ENCODE measurements at places on chromosomes 11 and 22. TPM values are rescaled to one million over a fixed set of nuclear protein-coding genes. Genes with fewer than 3 reads are reported as not detected.

GRCh38 chr22:39299829-39300178 is 19.6 kb downstream of the RPL3 start:
- H3K27ac ChIP-seq, result peak overlapping the region; percentile 44
- no peak overlapping the region for H3K4me3 ChIP-seq
- H3K36me3 ChIP-seq, result no peaks in the 10 kb centered on the region
- DNase-seq, result no peak

The LRRC74B gene
- not detected for total RNA-seq

The ZNRF3 gene
- total RNA-seq, result 13.1 TPM

GRCh38 chr11:73235236-73235786 is 17.2 kb downstream of the P2RY2 start:
- no peak overlapping the region for H3K27ac ChIP-seq
- H3K4me3 ChIP-seq, result no peak overlapping the region
- H3K27me3 ChIP-seq, result no peaks in the 10 kb centered on the region
- no peak for DNase-seq
- H3K36me3 ChIP-seq, result peaks cover 13% of the 10 kb centered on the region

DNA sequence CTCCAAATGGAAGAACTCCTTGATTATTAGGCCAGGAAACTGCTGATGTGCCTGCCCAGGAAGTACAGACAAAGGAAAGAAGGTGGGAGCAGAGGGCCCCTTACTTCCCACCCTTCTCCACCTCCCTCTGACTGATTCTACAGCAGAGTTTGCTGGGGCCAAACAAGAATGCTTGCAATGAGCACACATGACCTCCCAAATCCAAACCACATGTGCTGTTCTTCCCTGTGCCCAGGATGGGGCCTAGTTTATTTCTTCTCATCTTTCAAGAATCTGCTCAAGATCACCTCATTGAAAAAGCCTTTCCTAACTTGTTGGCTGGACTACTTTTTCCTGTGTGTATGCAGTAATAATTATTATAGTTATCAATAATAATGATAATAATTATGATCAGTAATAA is 286.1 kb downstream of the RAB38 start:
- no peaks in the 10 kb centered on the region for H3K4me1 ChIP-seq
- no peaks in the 10 kb centered on the region for H3K27me3 ChIP-seq
- H3K4me3 ChIP-seq, result no peak overlapping the region
- no peak overlapping the region for H3K27ac ChIP-seq
- no peak for DNase-seq

DNA sequence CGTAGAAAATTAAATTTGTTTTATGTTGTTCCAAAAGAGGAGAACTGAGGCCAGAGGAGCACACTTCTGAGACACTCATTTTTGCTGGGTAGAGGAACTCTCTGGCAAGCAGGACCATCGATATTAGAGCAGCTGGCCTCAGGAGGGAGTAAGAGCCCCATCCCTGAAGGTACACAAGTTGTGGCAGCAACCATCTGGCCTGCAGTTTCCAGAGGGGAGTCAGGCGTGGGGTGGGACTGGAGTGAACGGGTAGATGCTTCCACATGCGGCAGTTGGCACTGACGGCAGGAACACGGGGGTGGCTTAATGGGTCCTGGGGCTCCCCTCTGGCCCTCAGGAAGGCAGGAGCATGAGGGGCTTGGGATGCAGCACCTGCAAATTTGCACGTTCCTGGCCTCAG is 13.2 kb upstream of the SSTR3 start:
- H3K27me3 ChIP-seq, result peaks cover 4% of the 10 kb centered on the region
- no peak for DNase-seq
- H3K36me3 ChIP-seq, result peaks cover 23% of the 10 kb centered on the region
- no peak overlapping the region for H3K4me3 ChIP-seq
- H3K4me1 ChIP-seq, result peaks cover 74% of the 10 kb centered on the region

- peaks cover 26% of the 10 kb centered on the region for H3K27me3 ChIP-seq
- no peak for DNase-seq
- no peak within 1 kb of the TSS for H3K4me3 ChIP-seq
- peaks cover 9% of the 10 kb centered on the region for H3K4me1 ChIP-seq
- H3K27ac ChIP-seq, result no peak within 1 kb of the TSS
Observed at GRCh38 chr11:66048547-66049323, at the start of gene GAL3ST3. Gene GAL3ST3 (minus strand): TSS chr11:66049161. CDS start chr11:66045415, 3,746 bp downstream.

GRCh38 chr11:14249121-14249963 is 109.6 kb downstream of the RRAS2 start:
- no peak overlapping the region for H3K4me3 ChIP-seq
- H3K27me3 ChIP-seq, result peaks cover 17% of the 10 kb centered on the region
- H3K4me1 ChIP-seq, result peaks cover 8% of the 10 kb centered on the region
- H3K27ac ChIP-seq, result no peak overlapping the region

The VWA5A gene
- total RNA-seq, result 43.5 TPM

The PRG3 gene
- not detected for total RNA-seq

- H3K4me1 ChIP-seq, result peaks cover 14% of the 10 kb centered on the region
- no peak overlapping the region for H3K27ac ChIP-seq
- no peaks in the 10 kb centered on the region for H3K36me3 ChIP-seq
- H3K27me3 ChIP-seq, result no peaks in the 10 kb centered on the region
Observed at GRCh38 chr22:31350410-31350863, 4.3 kb upstream of the PATZ1 start.

- H3K27ac ChIP-seq, result no peak overlapping the region
- no peak overlapping the region for H3K4me3 ChIP-seq
- H3K36me3 ChIP-seq, result no peaks in the 10 kb centered on the region
- no peaks in the 10 kb centered on the region for H3K27me3 ChIP-seq
- no peak for DNase-seq
Observed at GRCh38 chr22:19974268-19974861, 32.7 kb upstream of the TXNRD2 start.

- H3K27ac ChIP-seq, result no peak overlapping the region
- peaks cover 31% of the 10 kb centered on the region for H3K27me3 ChIP-seq
- peak; percentile 57 for DNase-seq
- H3K4me1 ChIP-seq, result no peaks in the 10 kb centered on the region
Observed at GRCh38 chr11:67640021-67640757, 626 bp upstream of the TBX10 start.

GRCh38 chr11:133163463-133164419 is 368.6 kb downstream of the OPCML start:
- H3K27ac ChIP-seq, result no peak overlapping the region
- H3K4me3 ChIP-seq, result no peak overlapping the region
- H3K4me1 ChIP-seq, result no peaks in the 10 kb centered on the region
- DNase-seq, result peak; percentile 60
- H3K27me3 ChIP-seq, result peaks cover 10% of the 10 kb centered on the region
- no peaks in the 10 kb centered on the region for H3K36me3 ChIP-seq

The SCN2B gene
- total RNA-seq, result 4.1 TPM

The HBE1 gene
- not detected for total RNA-seq
